ENCODE measurements at places on chromosomes 16 and 17. TPM values are rescaled to one million over a fixed set of nuclear protein-coding genes. Genes with fewer than 3 reads are reported as not detected.

NPIPB4 gene
- 215 TPM for total RNA-seq

CXCL16 gene
- total RNA-seq, result 17.4 TPM

- no peak for DNase-seq
Measured at GRCh38 chr16:73022534-73022933, 25.4 kb downstream of the ZFHX3 start.

FLII gene
- total RNA-seq, result 677 TPM

DNA sequence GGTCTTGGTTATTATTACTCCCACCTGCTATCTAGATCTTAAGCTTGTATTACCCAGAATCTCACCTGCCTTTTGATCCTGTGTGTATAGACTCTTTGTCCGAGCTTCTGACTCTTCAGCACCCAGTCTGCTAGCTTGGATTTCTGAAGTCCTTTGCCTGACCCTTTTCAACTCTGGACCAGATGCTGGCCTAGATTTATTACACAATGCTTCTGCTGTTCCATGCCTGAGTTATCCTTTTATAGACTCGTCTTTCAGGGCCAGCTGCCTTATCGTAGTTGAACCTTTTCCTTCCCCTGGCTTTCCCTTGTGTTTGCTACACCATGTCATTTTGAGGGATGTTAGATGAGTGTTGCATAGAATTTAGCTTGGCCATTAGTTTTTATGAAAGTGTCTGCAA, 32.6 kb downstream of the RHOT1 start:
- no peak for DNase-seq

- DNase-seq, result no peak
Measured at GRCh38 chr16:26231647-26232046, 539.9 kb downstream of the HS3ST4 start.

GRCh38 chr17:61806081-61806828, 57.1 kb downstream of the BRIP1 start:
- DNase-seq, result no peak

DNA sequence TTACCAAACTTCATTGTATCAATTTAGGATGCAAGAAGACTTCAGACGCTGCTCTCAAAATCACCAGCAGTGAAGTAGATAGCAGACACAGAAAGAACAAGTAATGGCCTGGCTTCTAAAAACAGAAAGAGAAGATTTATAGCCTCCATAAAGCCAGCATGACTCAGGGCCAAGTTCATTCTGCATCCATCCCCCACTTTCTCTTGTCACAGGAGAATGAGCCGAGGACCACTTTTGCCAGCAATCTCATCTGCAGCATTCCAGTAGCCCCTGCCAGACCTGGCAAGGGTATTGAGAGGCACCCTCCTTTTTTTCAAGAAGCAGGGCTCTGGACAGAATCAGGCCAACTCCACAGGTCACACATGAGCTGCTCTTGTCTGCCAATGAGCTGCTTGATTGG, 355.4 kb upstream of the SOX9 start:
- DNase-seq, result peak; percentile 36

SMPD3 gene
- 73.0 TPM for total RNA-seq

CA7 gene
- total RNA-seq, result not detected
